Activated CD4-positive, alpha-beta T cell treated with anti-CD3 and anti-CD28 coated beads, Interleukin-2, amount 50 U/mL, for 4 hours (primary cell): ENCODE measurements at places on chromosomes 1 and 21.

DNA sequence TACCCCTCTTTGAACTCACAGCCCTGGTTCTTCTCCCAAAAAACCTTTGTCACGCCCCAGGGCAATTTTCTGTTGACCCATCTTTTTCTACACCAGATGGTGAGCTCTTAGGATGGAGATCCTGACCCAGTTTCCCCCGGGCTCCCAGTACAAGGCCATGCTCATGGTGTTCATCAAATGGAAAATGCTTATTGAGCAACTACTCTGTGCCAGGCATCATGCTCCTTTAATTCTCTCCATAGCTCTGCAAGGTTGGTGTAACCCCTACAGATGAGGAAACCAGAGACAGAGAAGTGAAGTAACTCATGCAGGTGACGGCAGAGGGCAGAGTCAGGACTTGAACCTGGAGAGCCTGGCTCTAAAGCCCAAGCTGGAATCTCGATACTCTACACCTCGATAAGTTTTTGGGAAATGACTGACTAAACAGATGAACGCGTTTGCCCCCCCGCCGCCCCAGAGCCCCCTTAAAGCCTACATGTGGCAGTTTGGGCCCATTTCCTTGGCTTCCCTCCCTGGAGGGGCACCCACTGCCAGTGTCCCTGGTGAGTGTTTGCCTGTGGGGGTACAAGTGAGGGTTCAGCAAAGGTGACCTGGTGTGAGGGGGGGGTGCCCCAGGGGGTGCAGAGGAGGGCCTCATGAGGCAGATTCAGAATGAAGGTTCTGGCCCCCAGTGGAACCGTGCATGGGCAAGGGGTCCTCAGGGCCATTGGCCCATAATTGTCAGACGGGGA is 30.2 kb upstream of the RUNX3 start:
- DNase-seq: no peak

- no peak for DNase-seq
These were observed 5.4 kb downstream of the OLFML3 start for GRCh38 chr1:113984710-113985109.

DNA sequence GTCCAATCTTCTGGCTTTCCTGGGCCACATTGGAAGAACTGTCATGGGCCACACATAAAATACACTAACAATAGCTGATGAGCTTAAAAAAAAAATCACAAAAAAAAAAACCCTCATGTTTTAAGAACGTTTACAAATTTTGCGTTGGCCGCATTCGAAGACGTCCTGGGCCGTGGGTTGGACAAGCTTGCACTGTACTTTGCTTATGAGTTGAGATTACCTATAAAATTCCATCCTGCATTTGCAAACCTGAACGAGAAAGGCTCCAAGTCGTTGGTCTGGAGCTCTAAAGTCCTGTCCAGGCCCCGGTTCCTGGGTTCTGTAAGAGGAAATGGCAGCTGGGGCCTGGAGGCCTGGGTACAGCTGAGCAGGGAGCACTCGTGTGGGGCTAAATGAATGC is 51.4 kb downstream of the KIAA1614 start:
- DNase-seq: no peak

DNA sequence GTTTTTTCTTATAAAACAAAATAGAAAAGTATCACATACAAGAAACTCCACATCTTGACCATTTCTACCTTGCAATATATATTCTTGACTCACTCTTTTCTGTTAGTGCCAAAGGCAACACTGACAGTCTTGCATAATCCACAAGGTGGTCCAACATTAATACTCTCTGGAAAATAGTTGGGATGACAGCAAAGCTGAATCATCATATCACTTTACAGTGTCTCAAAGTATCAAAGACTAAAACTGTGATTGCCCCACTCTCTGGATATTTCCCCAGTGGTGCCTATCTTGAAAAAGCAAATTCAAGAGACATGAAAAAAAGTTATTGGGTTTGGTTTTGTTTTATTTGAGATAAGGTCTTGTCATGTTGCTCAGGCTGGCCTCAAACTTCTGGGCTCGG is 14.6 kb upstream of the TGFBR3 start:
- no peak for DNase-seq

GRCh38 chr1:235679644-235680043 is 30.1 kb upstream of the GNG4 start:
- DNase-seq: no peak

DNA sequence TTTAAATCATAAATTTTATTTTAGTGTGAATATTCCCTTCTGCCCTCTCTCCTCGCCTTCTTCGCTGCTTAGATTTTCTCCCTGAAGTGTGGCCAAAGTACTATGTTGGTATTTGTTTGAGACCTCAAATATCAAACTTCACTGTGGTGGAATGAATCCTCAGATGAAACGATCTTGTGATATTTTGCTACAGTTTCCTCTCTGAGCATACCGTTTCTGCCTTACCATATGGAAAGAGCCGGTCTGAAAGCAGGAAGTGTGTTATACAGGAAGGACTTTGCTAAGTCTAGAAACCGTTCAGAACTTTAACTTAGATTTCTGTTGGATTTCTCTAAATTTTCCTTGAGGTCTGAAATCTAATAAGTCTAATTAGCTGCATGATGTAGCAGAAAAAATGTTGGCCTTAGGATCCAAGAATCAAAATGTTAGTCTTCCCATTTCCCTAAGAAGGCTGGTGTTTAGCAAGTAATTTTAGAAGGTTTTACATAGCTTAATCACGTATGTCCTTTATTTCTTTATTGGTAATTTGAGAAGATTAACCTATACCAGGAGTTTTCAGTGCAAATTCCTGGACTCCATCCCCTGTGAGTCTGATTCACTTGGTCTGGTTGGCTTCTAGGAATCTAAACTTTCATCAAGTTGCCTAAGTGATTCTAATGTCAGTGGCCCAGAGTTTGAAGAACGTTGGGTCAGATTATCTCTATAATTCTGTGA is 30.7 kb downstream of the SDCCAG8 start:
- no peak for DNase-seq

GRCh38 chr1:184567637-184568036 is 180.8 kb downstream of the C1orf21 start:
- no peak for DNase-seq

- no peak for DNase-seq
These were observed 50.7 kb upstream of the TNFSF4 start for GRCh38 chr1:173257805-173258204.

DNA sequence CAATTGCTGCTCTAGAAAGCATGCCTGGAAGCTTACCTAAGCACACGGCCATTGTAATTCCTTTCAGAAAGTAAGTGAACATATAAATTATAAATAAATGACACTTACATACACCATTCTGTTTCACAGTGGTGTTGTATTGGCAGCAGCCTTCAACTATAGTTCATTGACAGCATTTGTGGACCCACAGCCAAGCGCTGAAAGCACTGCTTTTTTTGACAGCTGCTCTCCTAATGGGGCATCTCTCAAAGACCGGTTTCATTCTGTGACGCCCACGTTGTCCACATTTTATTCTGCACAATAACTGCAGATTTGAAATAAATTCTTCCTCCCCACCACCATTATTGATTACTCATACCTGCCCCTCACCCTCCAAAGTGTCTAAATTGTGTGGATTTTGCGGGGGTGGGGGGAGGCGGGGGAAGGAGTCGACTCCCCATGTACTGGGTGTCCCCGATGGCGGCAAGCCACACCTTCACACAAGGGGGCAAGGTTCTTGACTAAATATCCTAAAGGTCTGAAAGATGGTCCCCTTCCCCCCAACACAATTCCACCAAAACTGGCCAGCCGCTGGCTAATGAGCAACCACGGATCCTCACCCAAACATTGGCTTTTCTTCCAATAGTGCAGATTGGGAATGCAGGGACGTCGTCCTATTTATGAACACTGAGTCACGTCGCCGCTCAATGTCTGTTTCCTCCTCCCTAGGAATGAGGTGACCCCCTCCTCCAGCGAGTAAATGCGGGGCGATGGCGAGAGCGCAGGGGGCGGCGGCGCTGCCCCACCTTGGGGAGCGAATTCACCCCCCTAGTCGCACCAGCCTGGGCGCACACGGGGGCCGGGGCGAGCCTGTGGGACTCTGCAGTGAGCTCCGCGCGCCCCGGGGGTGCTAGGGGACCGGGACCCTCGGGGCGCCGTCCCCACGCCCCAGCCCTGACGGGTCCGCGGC is 960 bp downstream of the RCAN1 start:
- DNase-seq: peak; percentile 13
